Breast epithelium (tissue), 4 donors: ENCODE measurements at places on chromosomes 6 and 20. TPM values are rescaled to one million over a fixed set of nuclear protein-coding genes. Genes with fewer than 3 reads are reported as not detected.

DNA sequence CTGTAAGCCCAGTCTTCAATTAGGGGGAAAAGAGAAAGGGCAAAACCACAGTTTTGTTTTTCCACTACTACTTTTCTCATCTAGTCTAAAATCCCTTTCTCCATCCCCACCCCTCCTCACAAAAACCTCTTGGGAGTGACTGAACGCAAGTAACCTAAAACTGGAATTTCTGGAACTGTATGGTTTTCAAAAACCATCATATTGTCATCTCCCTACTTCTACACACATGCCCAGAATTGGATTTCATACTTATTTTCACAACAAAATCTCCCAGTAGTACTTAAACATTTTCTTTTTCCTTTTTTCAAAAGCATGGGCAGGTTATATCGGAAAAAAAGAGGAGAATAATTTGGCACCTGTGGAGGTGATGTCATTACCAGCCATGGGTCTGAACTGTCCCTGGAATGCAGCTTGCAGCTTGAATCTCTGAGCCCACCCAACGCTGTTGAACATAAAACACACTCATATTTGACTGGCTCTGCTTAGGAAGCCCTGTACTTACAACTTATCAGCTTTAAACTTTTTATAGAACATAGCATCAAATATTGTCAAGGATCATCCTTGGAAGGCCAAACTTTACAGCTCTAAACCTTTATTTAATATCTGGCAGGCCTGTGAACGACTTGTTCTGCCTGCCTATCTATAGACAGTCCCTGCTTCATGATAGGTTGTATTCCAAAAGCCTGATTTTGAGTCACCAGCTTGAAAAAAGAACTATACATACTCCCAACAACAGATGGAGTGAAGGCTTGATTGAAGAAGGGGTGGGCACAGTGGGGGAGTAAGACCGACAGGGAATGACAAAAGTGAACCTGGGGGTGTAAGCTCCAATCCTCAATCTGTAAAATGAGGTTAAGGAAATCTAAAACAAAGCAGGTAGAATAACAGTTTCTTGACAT is 59.3 kb downstream of the EPB41L2 start:
- DNase-seq = no peak

- no peak for DNase-seq
Observed at GRCh38 chr6:37520926-37521325, 21.2 kb upstream of the CCDC167 start.

DNA sequence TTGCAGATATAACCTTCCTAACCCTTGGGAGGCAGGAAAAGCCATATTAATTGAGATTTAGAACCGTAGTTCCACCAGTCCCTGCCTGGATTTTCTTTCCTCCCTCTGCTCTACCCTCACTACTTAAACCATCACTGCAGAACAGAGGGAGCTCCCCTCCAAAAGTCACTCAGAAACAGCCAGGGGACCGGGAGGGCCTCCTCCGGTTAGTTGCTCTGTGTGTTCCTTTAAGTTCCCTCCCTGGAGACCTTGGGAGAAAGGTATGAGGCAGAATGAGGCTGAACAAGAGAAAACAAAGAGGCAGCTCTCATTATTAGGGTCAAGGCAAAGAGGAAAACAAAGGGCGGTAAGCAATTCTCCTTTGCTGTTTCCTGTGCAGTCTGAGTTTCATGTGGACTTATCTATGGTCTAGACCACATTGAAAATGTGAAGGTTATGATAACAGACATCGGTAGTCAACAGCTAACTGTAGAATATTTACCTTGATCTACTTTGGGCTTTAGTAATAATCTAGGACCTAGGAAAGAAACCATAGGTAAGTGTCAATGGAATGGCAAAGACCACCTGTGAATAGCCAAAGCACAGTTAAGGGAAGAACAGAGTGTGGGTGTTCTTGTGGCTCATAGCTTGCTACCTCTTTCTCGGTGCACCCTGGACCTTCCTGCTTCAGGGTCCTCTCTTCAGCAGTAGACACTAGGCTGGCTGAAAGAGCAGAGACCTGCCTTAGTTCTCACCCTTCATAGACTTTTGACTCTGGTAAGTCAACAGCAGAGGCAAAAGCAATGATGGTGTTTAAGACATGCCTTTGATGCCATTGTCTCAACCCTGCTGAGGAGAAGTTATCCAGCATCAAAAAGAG is 250.9 kb upstream of the CITED2 start:
- DNase-seq = no peak

- no peak for DNase-seq
Observed at GRCh38 chr6:24228681-24229255, 102.8 kb downstream of the NRSN1 start.

GRCh38 chr20:35013421-35014411 is 58.0 kb downstream of the MYH7B start:
- DNase-seq = no peak

GRCh38 chr6:125432963-125433362 is 131.2 kb upstream of the HDDC2 start:
- DNase-seq = no peak

- no peak for DNase-seq
Observed at GRCh38 chr6:138757136-138757535, 16.4 kb upstream of the CCDC28A start.

- DNase-seq = no peak
Observed at GRCh38 chr20:24665196-24665595, 195.8 kb downstream of the SYNDIG1 start.

DNA sequence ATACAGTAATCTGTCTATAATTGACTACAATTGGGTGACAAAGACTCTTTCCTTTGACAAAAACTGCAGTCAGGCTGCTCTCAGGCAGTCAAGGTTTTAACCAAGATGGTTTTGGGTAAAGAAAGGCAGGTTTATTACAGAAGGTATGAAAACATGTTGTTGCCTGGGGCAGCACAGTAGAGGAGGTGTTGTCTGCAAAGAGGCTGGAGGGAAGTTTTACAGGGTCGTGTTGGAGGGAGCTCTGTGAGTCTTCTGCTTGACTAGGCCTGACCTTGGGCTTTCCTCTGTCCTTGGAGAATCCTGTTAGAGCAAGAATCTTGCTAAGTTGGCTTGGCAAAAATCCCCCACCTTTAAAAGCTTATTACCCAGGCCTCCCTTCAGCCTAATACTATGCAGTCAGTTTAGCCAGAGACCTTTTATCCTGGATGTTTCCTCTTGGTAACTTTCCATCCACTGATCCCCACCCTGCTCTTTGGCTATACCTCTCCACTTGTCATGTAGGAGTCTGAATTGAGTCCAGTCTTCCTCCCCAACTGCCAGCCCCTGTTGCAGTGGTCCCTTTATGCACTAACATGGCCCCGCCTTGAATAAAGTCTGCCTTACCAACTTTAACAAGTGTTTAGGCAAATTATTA is 143.0 kb upstream of the SLC22A16 start:
- no peak for DNase-seq

GRCh38 chr6:113403966-113404595 is 453.1 kb upstream of the MARCKS start:
- DNase-seq = no peak

DNA sequence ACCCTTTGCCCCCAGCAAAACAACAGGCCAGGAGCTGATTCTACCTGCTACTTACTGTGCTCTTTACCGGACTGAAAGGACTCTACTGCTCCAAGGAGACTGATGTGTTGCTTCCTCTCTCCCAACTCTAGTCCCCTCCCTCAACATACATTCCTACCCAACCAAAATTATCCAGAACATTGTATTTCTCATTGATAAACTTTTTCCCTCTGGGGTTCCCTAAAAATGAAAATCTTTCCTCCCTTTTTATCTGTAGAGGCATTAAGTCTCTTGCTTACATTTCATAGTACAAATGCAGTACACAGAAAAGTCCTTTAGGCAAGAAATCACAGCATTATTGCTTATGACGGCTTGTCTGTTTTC is 940 bp upstream of the HS3ST5 start:
- DNase-seq = no peak

DNA sequence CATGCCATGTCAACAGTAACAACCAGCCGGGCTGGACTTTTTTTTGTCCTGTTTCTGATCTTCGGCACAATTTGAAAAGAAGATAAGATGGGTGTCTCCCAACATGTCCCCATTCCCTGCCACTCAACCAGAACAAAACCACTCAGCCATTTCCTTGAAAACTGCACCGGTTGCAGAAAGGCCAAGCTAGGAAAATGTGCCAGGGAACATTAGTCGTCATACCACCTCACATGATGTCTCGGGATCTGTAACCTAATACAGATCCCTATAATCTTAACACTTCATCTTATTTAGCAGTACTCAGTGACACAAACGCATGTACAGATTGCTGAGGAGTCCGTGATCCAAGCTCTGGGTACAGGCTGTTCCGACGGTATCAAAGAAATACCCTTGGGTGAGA is 46.5 kb downstream of the ALDH8A1 start:
- DNase-seq = no peak

GRCh38 chr6:3831761-3832530 is 17.2 kb upstream of the FAM50B start:
- no peak for DNase-seq

DNA sequence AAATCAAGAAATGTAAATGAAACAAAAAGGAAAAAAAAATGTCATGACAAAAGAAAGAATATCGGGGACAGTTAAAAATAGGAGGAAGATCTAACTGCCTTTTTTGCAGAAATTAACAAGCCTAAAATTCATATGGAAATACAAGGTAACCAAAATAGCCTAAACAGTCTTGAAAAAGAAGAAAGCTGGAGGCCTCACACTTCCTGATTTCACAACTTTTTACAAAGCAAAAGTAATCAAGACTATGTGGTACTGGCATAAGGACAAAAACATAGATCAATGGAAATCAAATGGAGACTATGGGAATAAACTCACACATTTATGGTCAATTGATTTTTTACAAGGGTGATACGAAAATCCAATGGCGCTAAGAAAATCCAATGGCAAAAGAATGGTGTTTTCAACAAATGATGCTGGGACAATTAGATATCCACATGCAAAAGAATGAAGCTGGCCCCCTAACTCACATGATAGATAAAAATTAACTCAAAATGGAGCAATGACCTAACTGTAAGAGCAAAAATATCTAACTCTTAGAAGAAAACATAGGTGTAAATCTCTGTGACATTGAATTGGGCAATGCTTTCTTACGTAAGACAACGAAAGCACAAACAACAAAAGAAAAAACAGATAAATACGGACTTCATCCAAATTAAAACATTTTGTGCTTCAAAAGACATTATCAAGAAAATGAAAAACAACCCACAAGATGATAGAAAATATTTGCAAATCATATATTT is 24.5 kb downstream of the MAP3K5 start:
- no peak for DNase-seq

GRCh38 chr6:37785663-37786270 is 33.8 kb upstream of the ZFAND3 start:
- DNase-seq = no peak

- DNase-seq = peak; percentile 75
Observed at GRCh38 chr6:43509984-43510826, at the start of gene LRRC73. Gene LRRC73 (minus strand): TSS chr6:43510346. CDS start chr6:43509785, 561 bp downstream.

- no peak for DNase-seq
Observed at GRCh38 chr6:51432481-51432880, 613.8 kb downstream of the TFAP2B start.

DNA sequence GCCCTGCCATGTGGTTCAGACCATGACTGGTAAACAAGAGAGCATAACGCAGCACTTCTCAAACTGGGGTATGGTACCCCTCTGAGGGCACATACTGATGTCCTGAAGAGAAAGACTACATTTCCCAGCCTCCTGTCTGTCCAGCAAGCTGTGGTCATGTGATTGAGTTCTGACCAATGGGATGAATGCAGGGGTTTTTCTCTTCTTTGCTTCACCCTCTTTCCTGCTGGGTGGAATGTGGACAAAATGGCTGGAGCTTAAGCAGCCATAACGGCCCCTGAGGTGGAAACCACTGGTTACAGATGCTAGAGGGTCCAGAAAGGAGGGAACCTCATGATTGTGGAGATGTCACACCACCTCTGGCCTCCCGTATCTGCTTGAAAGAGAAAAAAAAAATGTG is 19.4 kb upstream of the KCNB1 start:
- no peak for DNase-seq

GRCh38 chr6:138847884-138848283 is 52.0 kb downstream of the ECT2L start:
- DNase-seq = no peak

GRCh38 chr20:10739566-10739965 is 65.8 kb upstream of the JAG1 start:
- DNase-seq = no peak

DNA sequence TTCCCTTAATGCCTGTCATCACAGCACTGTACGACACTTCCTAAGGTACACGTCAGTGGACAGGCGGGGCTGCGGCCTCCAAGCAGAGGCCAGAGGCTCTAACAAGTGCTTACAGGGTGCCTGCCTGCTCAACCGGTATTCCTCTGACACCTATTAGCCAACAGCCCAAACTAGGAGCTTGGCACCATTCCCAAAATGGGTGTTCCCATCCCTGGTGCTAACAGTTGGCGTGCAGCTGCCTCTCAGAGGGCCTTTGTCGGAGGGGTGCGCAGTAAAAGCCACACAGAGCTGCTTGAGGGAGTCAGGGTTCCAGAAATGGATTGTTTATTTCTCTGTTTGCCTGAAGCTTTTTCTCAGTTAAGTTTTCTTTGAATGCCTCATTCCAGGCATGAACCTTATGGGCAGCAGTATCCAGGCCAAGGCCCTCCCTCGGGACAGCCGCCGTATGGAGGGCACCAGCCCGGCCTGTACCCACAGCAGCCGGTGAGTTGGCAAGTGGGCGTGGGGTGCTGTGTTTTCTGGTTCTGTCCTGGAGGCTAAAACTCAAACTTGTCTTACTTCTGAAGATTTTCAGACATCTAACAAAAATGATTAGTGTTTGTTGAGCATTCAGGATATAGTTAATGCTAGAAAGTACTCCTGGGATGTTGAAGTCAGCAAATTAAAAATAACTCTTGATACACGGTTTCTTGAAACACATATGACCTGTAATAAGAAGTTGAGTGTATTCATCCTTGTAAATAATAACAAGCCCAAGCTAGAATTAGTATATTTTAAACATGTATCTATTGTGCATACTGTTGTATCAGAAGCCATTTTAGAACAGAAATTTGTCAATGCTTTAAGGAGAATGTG is 124.7 kb downstream of the TMEM242 start:
- peak; percentile 94 for DNase-seq

- DNase-seq = no peak
Observed at GRCh38 chr6:37177077-37177934, 7.4 kb downstream of the PIM1 start.

- DNase-seq = no peak
Observed at GRCh38 chr20:10447028-10447427, 11.9 kb downstream of the SLX4IP start.

- DNase-seq = no peak
Observed at GRCh38 chr6:14540810-14541540, 423.4 kb downstream of the CD83 start.

Gene TGM3
- not detected for total RNA-seq

Gene ISM1
- total RNA-seq = 15.2 TPM

Gene NOTCH4
- total RNA-seq = 23.8 TPM

Gene IP6K3
- 0.66 TPM for total RNA-seq

Gene MAS1
- total RNA-seq = not detected

Gene CCM2L
- 4.6 TPM for total RNA-seq

Gene ETV7
- total RNA-seq = 0.98 TPM

Gene C6orf58
- total RNA-seq = 0.66 TPM

Gene MCCD1
- total RNA-seq = not detected
